ENCODE measurements at places on chromosomes 2 and 18.

- DNase-seq, result no peak
Observed at GRCh38 chr2:202042444-202042843, 8.8 kb downstream of the FZD7 start.

DNA sequence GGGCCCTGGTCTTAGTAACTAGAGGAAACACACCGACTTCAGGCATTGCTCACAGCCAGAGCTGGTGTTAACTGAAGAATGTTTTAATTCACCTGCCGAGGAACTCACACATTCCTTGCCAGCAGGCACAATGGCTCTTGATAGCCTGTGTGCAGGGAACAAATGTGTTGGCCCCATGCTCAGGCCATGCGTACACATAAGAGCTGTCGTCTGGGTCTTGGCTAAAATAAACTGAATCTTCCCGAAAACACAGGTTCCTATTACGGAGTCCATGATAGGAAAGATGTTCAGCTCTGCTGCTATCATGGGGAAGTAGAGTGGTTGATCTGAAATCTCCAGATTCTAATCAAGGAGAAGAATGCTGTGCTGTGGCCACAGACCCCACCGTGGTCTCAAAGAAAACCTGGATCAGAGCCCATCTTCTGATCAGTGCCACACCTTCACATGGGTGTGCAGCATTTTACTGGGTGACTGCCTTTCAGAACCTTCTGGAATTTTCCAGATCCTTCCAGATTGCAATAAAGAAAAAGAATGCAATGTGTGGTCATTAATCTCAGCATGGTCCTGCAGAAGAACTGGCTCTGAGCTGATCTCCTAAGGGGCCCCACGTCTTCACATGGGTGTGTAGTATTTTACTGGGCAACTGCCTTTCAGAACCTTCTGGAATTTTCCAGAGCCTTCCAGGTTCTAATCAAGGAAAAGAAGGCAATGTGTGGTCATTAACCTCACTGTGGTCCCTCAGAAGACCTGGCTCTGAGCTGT is 17.2 kb downstream of the MBP start:
- no peak for DNase-seq

DNA sequence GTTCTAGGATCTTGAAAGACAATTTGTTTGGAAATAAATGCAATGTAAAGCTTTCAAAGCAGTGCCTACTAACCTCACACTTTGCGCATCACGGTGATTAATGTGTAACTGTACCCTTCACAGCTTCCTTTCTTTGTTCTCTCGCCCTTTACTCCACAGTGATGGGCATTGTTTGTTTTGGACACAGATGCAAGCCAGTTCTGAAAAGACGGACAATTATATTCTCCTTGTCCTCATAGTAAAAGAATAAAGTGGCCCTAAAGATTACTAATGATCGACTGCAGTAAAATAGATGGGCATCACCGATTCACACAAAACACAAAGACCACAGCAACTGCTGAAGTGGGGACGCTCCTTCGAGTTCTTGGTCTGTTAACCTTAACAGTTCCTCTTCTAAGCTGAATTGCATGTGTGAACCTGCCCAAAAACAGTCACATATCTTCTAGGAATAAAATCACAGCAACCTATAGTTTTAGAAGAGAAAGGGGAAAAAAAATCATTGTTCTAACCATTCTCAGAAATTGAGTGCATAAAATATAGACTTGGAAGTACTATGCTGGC is 7.7 kb downstream of the L3MBTL4 start:
- no peak for DNase-seq

DNA sequence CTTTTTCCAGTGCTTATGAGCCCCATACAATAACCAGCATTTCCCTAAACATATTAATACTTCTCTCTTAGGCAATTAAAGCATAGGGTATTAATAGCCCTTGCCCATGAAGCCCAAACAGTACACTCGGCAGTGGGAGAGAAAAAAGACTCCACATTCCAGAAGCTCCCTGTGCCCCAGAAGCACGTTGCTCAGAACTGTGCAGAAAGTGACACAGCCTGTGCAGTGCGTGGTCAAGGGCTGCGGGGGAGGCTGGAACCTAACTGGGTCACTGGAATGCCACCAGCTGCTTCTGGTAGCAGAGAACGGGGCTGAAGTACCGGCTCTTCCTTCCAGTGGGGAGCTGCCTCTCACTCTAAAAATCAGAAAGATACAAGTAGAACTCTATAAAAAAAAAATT is 32.7 kb downstream of the EIPR1 start:
- DNase-seq, result no peak

DNA sequence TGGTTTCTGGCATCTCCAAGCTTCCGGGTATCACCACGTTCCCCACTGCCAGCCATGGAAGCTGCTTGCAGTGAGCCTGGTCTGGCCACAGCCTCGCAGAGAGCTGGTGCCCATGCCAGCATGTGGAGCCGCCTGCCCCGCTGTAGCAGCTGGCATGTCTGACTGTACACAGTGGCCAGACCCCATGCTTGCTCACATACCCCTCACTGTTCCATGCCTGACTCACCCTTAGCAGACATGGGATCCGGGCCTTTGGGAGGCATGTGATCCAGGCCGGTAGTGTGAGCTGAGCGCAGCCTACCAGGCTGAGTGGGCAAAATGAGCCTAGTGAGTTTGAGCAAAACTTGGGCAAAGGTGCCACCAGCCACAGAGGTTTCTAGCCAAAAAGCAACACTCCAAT is 18.8 kb upstream of the RPRD1A start:
- no peak for DNase-seq

DNA sequence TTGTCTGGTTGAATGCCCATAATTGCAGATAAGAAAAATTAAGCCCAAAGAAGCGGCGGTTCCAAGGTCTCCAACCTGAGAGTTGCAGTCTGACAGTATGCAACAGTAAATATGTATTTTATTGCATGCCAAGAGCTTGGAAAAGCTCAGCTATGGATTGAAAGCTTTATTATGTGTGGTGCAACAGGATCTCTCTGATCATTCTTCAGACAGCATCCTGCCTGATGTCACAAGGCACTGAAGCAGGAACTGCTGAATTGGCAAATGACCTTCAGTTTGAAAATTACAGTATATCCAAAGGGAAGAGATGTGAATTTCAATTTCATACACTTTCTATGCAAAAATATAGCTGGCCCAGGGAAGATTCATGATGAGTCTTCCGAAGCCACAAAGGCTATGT is 42.5 kb downstream of the DOCK10 start:
- no peak for DNase-seq

DNA sequence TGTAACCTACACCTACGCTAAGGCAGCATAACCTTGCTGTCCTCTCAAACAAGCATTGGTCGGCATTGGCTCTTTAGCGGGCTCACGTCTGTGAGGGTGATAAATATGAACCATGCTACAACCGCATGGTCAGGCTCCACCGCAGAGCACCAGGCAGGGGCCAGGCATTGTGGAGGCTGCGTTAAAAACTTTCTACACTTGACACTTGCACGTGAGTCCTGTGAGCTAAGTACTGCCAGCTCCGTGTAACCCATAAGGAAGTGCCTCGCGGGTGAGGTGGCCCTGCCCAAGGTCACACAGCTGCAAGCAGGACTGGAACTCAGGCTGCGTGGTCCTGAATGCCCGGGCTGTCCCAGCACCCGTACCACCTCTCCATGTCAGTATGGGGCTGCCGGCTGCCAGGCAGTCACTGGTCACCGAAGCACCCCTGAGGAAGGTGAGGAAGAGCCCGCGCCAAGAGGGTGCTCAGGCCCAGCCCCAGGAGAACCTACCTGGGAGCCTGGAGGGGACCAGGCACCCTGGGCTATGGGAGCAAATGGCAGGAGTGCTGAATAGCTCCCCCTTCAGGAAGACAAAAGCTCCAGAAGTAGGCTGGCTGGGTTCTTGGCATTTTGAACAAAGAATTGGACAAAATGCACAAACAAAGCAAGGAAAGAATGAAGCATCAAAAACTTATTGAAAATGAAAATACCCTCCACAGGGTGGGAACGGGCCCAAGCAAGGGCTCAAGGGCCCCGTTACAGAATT is 271.1 kb upstream of the RAB6C start:
- no peak for DNase-seq

DNA sequence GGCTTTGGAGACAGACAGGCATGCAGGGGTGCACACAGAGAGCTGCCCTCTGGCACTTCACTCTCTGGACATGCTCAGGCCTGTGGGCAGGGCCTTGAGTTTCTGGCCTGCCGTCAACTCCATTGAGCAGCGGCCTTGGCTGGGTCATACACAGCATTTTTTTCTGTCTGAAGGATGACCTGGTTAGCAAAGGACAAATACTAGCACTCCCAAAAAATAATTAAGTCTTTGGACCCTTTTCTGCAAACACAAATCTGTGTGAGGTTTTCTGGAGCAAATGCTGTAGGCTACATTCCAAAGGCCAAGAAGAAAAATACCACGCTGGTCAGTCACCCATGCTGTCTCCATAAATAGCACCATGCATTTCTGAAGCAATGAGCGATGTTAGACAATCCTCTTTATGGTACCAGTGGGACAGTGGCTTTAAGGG is 124.7 kb upstream of the CTAGE1 start:
- no peak for DNase-seq

GRCh38 chr2:219688560-219689445 is 61.4 kb downstream of the SLC4A3 start:
- no peak for DNase-seq

DNA sequence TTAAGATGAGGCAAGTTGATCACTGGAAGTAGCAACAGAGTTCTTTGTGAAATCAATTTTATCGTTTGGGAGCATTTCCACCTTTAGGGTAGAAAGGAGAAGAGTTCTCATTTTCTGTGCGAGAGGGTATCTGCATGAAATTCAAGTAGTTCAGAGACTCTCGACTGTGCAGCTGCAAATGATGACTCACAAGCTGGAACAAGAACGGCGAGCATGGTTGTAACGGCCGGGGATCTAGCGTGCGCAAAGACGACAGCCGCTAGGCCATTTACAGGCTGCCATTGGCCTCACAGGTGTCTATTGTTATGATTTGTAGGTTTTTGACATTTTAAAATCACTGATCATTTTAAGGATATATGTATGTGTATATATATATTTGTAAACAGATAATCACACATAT is 5.2 kb downstream of the KLHL29 start:
- no peak for DNase-seq

DNA sequence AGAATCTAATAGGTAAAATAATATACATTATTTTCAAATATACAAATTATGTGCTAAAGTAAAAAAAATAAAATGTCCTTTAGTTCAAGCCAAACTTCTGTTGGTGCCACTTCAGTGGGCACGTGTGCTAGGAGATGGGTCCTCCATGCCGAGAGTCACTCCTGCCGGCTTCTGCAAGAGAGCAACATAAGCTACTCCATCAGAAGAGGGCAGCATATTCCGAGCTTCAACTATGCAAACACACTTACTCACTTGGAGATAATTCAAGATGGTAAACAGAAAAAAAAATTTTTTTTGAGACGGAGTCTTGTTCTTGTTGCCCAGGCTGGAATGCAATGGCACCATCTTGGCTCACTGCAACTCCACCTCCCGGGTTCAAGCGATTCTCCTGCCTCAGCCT is 24.4 kb downstream of the CNOT11 start:
- no peak for DNase-seq
